ENCODE measurements at places on chromosomes 12 and 14.
A peak's percentile ranks its signal among the peaks of the same experiment; 100 is the strongest.

GRCh38 chr12:10965476-10965875 is 21.2 kb downstream of the TAS2R50 start:
- DNase-seq = no peak

GRCh38 chr14:100688598-100689461 is 37.9 kb upstream of the DLK1 start:
- DNase-seq = no peak

DNA sequence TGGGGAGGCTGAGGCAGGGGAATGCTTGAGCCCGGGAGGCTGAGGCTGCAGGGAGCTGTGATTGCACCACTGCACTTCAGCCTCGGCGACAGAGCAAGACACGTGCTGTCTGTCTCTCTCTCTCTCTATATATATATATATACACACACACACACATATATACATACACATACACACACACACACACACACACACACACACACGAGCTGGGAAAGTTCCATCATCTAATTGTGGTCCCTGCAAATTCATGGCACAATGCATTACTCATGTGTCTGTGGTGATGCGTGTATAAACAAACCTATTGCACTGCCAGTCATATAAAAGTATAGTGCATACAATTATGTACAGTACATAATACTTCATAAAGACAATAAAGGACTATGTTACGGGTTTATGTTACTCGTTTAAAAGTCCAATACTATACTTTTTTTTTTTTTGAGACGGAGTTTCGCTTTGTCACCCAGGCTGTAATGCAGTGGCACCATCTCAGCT is 36.6 kb downstream of the WDR89 start:
- DNase-seq = no peak

GRCh38 chr12:31477687-31478086 is 113.2 kb downstream of the DENND5B start:
- DNase-seq = no peak

GRCh38 chr14:51095854-51096823 is 1.2 kb upstream of the TRIM9 start:
- peak; percentile 18 for DNase-seq

DNA sequence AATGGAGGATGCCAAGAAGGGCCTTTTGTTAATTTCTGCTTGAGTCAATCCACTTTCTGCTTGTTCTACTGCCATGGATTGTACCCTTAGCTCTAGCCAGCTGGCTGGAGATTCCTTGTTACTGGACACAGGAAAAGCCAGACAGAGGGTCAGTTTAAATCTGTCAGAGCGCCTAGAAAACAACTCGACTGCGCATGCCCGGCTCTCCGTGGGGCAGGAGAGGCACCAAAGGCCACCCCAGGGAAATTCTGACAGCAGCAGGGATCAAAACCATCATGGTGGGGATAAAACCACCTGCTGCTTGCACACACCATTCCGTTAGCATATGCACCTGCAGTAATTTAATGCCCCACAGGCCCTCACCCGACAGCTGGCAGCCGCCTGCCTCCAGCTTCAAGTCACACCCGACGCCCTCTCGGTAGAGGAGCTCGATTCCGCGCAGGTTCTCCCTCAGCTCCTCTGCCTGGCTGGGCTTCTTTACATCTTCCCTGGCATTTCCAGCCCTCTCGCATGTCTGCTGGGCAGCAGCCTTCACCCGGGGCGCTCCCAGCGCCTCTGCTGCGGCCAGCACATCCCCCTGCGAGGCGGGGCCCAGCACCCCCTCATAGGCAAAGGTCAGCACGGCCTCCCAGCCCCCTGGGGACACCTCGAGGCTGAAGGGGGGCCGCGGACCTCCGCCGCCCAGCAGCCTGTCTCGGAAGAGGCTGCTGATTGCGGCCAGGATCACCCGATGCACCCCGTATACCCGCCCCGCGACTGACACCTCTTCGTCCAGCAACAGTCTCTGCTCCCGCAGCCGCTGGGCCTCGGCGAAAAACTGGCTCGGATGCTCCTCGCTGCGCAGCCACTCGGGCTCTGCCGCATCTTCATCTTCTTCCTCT is 1.0 kb downstream of the KLHL33 start:
- DNase-seq = no peak
